ENCODE measurements at places on chromosomes 5 and 9. TPM values are rescaled to one million over a fixed set of nuclear protein-coding genes. Genes with fewer than 3 reads are reported as not detected.

GRCh38 chr9:4742246-4742645, 1.2 kb upstream of the AK3 start:
- no peak overlapping the region for H3K4me3 ChIP-seq
- no peaks in the 10 kb centered on the region for H3K27me3 ChIP-seq
- peaks cover 8% of the 10 kb centered on the region for H3K4me1 ChIP-seq
- no peaks in the 10 kb centered on the region for H3K36me3 ChIP-seq

GRCh38 chr9:27548055-27548741, 18.6 kb upstream of the MOB3B start:
- DNase-seq: no peak
- no peak overlapping the region for H3K4me3 ChIP-seq
- no peaks in the 10 kb centered on the region for H3K27me3 ChIP-seq
- no peaks in the 10 kb centered on the region for H3K36me3 ChIP-seq

DNA sequence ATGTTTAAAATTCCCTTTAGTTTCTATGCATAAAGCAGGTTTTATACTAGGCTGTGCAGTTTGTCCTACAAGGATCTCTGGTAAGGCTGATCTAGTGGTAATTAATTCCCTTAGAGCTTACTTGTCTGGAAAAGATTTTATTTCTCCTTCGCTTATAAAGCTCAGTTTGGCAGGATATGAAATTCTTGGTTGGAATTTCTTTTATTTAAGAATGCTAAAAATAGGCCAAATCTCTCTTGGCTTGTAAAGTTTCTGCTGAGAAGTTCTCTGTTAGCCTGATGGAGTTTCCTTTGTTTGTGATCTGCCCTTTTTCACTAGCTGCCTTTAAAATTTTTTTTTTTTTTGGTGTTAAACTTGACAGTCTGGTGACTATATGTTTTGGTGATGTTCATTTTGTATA, 237.1 kb upstream of the TLE4 start:
- no peak for DNase-seq
- no peaks in the 10 kb centered on the region for H3K36me3 ChIP-seq
- no peak overlapping the region for H3K27ac ChIP-seq
- H3K27me3 ChIP-seq: no peaks in the 10 kb centered on the region
- no peak overlapping the region for H3K4me3 ChIP-seq
- no peaks in the 10 kb centered on the region for H3K4me1 ChIP-seq

MARVELD2 gene
- polyA plus RNA-seq: 1.7 TPM

SLC4A9 gene
- polyA plus RNA-seq: not detected

ANKRD20A1 gene
- polyA plus RNA-seq: 0.54 TPM

GRCh38 chr9:2785060-2785950, 58.6 kb downstream of the PUM3 start:
- no peaks in the 10 kb centered on the region for H3K36me3 ChIP-seq
- H3K27ac ChIP-seq: peak overlapping the region; percentile 22
- no peaks in the 10 kb centered on the region for H3K27me3 ChIP-seq
- no peaks in the 10 kb centered on the region for H3K4me1 ChIP-seq
- no peak overlapping the region for H3K4me3 ChIP-seq
- no peak for DNase-seq

PCDHA10 gene
- polyA plus RNA-seq: 0.06 TPM

- no peak for DNase-seq
- peaks cover 1% of the 10 kb centered on the region for H3K4me1 ChIP-seq
- no peaks in the 10 kb centered on the region for H3K27me3 ChIP-seq
- H3K4me3 ChIP-seq: no peak overlapping the region
These were observed 11.2 kb downstream of the RICTOR start for GRCh38 chr5:39063037-39063436.

DNA sequence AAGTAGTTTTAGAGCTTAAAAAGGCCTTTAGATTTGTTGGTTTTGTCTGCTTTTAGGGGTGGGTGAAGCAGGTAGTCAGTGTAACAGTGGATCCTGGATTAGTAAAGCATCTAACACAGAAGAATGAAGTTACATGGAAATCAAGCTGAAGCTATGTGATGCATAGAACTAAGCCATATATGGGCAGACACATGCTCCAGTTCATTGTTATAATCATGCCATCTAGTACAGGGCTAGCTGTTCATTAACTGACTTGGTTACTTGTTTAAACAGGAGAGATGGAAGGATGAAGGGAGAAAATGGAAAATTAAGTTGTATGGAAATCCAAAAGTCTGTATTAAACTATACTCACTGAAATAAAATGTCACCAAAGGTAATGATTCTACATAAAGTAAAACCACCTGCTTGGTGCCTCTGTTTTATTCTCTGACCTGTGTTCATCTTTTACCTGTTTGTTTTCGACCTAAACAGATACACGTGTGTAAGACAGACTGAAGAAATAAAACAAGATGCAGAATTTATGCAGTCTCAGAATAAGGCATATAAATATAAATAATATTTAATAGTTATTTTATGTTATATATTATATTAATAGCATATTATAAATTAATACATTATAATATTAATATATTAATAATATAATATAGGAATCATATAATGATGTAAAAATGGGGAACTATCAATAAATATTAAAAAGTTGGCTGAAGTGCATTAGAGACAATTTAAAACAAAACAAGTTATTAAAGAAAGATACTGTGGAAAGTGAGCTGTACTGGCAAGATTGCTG, 33.9 kb downstream of the MRPS30 start:
- no peak for DNase-seq
- no peaks in the 10 kb centered on the region for H3K4me1 ChIP-seq
- H3K36me3 ChIP-seq: no peaks in the 10 kb centered on the region
- H3K27ac ChIP-seq: no peak overlapping the region

- no peaks in the 10 kb centered on the region for H3K27me3 ChIP-seq
- H3K4me3 ChIP-seq: no peak overlapping the region
- no peaks in the 10 kb centered on the region for H3K36me3 ChIP-seq
These were observed 297.5 kb upstream of the COX7C start for GRCh38 chr5:86320266-86320665.

DNA sequence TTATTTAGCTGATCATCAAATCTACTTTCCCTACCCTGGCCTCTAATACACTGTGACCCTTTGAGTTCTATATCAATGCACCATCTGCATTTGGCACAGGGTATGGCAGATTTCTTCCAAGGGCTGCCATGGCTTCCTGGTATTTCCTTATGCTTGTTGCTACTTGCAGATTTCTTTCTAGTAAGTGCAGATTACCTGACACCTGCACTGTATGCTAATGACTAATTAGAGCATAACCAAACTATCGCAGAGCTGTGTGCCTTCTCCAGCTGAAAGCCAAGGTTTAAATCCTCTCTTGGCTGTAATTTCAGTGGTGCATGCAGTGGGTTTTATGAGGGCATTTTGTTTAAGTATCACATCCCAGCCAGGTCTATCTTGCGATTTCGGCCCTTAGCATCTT, 293.7 kb downstream of the KIF4B start:
- no peaks in the 10 kb centered on the region for H3K27me3 ChIP-seq
- H3K4me3 ChIP-seq: no peak overlapping the region
- no peaks in the 10 kb centered on the region for H3K36me3 ChIP-seq
- H3K4me1 ChIP-seq: no peaks in the 10 kb centered on the region
- H3K27ac ChIP-seq: no peak overlapping the region

MIGA2 gene
- 2.5 TPM for polyA plus RNA-seq

PGM5 gene
- polyA plus RNA-seq: 17.7 TPM

ORM2 gene
- polyA plus RNA-seq: 0.52 TPM

GRCh38 chr9:11088821-11089374, 476.1 kb upstream of the PTPRD start:
- no peaks in the 10 kb centered on the region for H3K36me3 ChIP-seq
- no peak overlapping the region for H3K27ac ChIP-seq

DNA sequence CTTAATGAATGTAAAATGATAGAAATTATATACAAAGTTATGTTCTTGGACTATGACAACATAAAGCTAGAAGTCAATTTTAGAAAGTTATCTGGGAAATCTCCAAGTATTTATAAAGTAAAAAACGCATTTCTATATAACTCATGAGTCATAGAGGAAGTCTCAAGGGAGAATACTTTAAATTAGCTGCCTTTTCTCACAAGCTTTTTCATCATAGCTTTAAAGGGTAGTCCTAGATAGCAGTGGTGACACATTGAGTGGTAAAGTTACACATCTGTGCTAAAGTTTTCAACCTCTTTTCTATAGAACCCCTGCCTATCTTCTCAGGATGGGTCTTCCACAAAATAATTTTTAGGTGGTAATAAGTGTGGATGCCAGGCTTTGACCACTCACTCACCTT, 598.3 kb upstream of the FAM174A start:
- H3K36me3 ChIP-seq: no peaks in the 10 kb centered on the region
- DNase-seq: no peak
- H3K4me1 ChIP-seq: no peaks in the 10 kb centered on the region

DNA sequence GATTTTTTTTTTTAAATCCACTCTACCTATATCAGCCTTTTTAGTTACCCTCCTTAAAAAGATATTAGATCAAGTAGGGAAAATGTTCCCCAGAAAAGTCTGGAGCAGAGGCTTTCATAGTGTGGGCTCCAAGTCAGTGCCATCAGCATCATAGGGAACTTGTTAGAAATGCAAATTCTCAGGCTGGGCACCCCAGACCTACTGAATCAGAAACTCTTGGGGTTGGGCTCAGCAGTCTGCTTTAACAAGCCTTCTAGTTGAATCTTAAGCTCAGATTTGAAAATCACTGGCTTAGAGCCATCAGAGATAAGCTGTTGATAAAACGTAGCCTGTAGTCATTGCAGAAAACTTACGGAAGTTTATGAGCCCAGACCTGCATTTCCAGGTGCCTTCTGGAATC, 140.1 kb downstream of the TMEM38B start:
- no peaks in the 10 kb centered on the region for H3K36me3 ChIP-seq
- H3K27me3 ChIP-seq: no peaks in the 10 kb centered on the region
- no peak for DNase-seq

OR2V2 gene
- not detected for polyA plus RNA-seq

All from ovary (tissue), 10 donors.